ELR (cell line): ENCODE measurements at places on chromosomes 1 and 21.
A peak's percentile ranks its signal among the peaks of the same experiment; 100 is the strongest.

DNA sequence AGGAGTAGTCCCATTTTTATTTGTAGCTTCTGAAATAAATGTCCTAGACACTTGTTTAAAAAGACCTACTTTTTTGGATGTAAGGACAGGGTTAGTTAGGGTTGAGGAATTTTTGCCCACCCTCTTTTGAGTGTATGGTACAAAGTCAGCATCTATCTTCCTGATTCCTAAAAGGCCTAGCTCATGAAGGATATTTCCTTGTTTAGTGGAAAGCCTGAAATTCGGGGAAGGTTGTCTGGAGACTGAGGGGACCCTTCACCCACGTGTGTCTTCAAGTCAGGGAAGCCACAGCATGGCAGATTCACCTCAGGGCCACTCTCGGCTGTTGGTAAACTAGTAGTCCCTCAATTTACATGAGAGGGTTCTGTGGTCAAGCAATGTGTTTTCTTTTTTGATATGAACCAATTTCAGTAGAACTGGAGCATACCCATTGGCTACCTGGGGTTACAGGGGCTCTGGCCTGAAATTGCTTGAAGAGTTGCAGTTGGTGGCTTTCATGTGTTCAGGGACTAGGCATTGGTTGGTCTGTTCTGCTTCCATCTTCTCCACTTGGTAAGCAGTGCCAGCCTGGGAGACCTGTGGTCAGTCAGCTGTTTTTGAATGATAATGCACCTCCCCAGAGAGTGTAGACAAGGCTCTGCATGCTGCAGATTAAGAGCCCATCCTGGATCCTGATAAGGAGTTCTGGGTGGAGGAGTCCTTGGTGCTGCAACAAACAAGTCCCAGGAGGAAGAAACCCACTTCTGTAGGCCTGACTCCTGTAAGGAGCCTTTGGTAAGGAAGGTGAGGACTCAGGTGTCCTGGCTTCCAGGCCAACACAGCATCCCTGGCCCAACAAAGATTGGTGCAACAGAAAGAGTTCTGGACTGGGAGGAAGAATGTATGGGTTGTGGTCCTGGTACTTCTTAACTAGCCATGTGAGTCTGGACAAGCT lies 6.3 kb downstream of the BTG2 start:
- DNase-seq: no peak

GRCh38 chr1:2477309-2477708 lies 1.2 kb downstream of the PLCH2 start:
- DNase-seq: no peak

GRCh38 chr1:56660293-56660692 lies 15.2 kb downstream of the PRKAA2 start:
- DNase-seq: no peak

- peak; percentile 42 for DNase-seq
Measured at GRCh38 chr1:155127105-155127966, at the start of gene EFNA1. EFNA1 (plus strand) TSS chr1:155127876; CDS start chr1:155127978, 102 bp downstream.

DNA sequence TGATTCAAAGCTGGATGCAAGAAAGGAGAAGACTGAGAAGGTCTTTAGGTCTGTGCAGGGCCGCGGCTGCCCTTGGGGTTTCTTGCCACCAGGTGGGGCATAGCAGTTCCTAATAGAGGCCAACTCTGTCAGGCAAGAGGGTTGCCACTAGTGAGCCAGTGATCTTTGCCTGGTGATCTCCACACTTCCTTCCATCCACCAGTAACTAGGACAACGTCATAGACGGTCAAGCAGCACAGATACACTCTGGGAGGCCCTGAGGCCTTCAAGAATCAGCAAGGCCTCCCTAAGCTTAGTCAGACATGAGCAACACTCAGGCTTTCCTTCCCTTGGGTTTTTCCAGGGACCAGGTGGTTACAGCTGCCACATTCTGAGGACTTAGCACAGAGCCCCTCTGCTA lies 32.9 kb upstream of the ATP2B4 start:
- DNase-seq: peak; percentile 80
